ENCODE measurements at places on chromosomes 13 and 19.

DNA sequence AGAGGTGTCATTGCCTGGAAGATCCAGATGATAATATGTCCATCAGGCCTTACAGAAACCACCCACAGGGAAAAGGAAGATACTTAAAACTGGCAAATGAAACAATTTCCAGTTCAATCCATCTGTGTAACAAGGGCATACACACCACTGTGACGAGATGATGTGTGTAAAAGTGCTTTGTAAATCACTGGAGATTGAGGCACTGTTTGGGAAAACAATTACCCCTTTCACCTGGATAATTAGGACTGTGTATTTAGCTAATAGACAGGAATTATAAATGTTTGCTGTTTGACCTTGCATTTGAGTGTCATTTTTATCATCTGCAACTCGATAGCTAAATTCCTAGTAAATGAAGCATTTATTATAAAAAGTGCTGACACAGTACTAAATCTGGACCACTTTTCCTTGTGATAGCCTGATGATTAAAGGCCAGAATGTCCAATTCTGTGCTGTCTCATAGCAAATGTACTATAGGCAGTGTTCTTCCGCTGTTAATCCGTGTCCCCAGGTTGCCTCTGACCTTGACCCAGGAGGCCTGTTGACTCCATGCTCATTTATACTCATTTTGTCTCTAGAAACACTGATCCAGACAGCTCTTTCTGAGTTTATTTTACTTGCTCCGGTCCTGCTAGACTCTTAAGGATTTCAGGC is 105.8 kb downstream of the LACC1 start:
- no peak for DNase-seq

DNA sequence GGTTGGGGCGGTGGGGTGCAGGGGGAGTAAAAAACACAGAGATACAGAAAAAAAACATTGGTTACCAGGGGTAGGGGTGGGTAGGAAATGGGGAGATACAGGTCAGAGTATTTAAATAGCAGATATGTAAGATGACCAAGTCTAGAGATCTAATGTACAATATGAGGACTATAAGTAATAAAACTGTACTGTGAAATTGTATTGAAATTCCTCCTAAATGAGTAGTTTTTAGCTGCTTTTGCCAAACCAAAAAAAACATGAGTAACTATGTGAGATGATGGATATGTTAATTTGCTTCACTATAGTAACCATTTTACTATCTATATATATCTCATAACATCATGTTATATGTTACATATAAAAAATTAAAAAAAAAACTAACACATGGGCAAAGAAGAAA is 29.6 kb downstream of the VWA8 start:
- DNase-seq, result no peak

GRCh38 chr19:16136185-16136999 is 7.1 kb upstream of the HSH2D start:
- no peak for DNase-seq

- no peak for DNase-seq
Observed at GRCh38 chr19:11019824-11020223, 59.0 kb downstream of the SMARCA4 start.

DNA sequence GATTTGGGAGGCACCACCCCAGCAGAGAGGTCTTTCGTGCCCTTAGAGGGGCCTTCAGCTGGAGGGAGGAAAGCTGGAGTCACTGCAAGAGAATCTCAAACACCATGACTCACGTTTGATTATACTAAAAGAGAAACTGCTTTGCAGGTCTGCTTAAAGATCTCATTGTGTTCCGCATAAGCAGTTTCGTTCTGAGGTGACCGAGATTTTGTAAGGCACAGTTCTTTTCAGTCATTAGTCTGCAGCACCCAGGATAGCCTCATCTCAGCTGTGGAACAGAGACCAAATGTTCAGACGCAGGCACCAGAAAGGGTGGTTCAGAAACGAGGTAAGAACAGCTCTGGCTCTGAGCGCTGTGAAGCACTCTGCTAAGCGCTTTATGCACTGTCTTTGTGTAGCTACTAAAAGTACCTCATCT is 71.2 kb upstream of the GTF3A start:
- peak; percentile 29 for DNase-seq

- no peak for DNase-seq
Observed at GRCh38 chr19:52785506-52785905, 1.1 kb downstream of the ZNF600 start.

- DNase-seq, result peak; percentile 8
Observed at GRCh38 chr13:109509154-109509900, 277.1 kb downstream of the IRS2 start.

GRCh38 chr13:64471916-64472315 is 2758.2 kb downstream of the PCDH9 start:
- peak; percentile 11 for DNase-seq

DNA sequence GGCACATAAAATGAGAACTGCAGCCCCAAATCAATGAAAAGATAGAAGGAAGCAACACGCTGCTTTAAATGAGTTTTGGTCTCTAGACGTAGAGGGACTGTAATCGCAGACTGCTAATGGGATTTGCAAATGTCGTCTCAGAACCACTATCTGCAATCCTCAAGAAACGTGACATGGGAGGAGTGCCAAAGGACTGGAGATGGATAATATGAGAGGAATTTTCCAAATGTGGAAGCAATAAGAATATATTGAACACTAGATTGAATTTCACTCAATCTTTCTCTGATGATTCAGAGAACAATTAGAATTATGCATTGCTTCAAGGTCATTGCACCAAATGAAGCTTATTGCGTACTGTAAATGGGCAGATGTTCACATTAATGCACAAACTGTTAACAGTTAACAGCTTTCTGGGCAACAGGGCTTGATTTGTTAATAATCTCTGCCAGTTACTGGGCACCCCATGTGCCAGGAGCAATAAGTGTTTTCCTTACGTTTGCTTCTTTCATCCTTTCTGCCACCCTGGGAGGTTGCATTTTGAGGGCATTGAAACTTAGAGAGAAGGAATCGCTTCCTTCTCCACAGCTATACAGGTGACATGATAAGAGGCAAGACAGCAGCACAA is 62.8 kb upstream of the WASF3 start:
- DNase-seq, result no peak

DNA sequence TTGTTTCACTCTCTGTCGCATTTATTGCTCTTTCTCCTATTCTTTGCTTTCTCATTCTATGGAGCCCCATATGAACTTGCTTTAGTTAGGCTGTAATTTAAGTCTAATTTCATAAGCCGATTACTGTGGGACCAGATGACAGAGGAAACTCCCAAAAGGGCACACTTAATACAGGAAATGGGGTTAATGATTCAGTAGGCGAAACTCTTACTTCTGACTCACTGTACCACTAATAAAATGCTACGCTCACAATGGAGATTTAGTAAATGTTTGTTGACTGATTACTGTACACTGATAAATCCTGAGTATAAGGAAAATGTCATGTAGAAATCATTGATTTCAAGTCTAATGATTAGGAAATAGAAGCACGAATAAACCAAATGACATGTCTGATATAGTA is 276.4 kb downstream of the KLF5 start:
- DNase-seq, result no peak

DNA sequence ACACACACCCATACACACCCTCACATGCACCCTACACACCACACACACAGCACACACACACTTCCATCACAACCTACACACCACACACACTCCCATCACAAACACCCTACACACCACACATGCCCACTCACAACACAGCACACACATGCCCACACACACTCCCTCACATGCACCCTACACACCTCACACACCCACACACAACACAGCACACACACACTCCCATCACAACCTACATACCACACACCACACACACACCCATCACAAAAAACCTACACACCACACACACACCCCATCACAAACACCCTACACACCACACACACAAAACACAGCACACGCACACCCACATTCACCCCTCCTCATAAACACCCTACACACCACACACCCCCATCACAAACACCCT is 15.1 kb downstream of the PEPD start:
- no peak for DNase-seq

GRCh38 chr13:51229731-51230130 is 7.5 kb downstream of the FAM124A start:
- no peak for DNase-seq

DNA sequence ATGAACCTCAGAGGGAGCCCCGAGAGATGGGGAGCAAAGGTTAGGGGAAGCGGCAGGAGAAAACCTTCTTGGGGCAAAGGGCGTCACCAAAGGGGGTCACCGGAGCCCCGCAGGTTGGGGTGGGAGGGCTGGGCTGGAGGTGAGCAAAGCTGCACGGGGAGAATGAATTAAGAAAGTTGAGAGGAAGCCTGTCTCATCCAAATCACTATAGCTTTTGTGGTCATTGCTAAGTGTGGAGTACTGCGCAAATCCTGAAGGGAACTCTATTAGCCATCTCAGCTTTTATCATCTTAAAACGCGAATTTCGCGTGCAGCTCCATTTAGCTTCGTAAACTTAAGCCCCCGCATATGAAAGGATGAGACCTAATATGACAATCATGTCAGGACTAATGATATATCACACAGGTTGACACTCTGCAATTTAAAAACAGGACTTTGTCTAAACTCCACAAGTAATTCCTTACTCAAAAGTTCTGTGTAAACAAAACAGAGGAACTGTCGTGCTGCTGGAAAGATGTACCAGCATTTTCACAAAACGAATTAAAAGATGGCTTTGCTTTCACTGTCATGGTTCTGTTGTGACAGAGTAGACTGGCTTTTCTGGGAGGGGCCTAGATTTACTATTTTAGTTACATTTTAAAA is 631 bp downstream of the LACC1 start:
- DNase-seq, result no peak

DNA sequence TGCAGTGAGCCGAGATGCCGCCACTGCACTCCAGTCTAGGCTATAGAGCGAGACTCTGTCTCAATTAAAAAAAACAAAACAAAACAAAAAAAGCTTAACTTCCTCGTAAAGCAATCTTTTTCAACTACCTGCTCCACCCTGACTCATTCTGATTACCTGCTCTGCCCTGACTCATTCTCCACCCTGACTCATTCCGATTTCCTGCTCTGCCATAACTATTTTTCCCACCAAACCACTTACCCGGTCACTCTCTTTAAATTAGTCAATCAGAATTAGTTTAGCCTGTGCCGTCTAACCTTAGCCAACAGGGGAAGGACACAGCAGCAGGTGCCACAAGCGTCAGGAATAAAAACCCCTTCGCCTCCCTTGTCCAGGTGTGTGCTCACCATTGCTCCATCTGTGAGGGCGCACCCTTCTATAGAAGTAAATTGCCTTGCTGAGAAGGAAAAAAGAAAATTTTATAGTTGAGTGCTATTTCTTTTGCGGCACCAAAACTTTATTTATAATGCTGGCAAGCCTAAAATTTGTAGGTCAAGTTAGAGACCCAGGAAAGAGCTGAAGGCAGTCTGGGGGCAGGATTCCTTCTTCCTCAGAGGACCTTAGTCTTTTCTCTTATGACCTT is 1.7 kb upstream of the IFT88 start:
- no peak for DNase-seq

- no peak for DNase-seq
Observed at GRCh38 chr13:67228916-67229315, 1.2 kb downstream of the PCDH9 start.

- DNase-seq, result no peak
Observed at GRCh38 chr13:104597546-104598180, 1531.4 kb upstream of the SLC10A2 start.

GRCh38 chr19:14495672-14496028 is 277 bp downstream of the GIPC1 start:
- DNase-seq, result no peak

- no peak for DNase-seq
Observed at GRCh38 chr19:16131648-16132047, 11.8 kb upstream of the HSH2D start.

DNA sequence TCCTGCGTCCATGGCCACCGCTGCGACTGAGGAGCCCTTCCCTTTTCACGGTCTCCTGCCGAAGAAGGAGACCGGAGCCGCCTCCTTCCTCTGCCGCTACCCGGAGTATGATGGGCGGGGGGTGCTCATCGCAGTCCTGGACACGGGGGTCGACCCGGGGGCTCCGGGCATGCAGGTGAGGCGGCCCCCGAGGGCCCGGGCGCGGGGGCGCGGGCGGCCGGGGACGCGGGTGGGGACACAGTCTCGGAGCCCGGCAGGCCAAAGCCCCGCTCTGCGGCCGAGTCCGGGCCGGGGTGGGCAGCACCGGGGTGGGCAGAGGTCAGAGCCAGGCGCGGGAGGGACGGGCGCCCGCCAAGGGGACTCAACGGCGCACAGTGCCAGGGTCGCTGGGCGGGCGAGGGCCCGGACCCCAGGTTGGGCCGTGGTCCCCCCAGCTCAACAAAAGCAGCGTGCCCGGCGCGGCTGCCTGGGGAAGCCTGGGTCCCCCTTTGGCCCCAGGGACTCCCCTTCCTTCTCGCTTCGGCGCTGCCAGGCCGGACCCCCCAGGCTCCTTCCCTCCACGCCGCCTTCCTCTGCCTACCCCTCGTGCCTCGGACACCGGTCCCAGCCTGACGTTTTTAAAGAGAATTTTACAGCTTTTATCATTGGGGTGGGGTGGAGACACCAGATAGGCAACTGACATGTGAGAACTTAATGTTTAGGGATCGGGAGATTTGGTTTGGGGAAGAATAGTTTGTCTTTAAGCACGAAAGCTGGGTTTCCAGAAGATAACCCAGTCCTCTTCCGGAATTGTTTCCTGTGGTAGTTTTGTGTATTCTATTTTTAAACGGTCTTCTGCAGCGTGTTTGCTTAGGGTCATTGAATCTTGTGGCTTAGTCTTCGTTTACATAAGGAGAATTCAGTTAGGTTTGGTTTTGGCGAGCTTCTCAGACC is 509 bp downstream of the TPP2 start:
- DNase-seq, result no peak

GRCh38 chr13:99312493-99312883 is 5.3 kb upstream of the GPR183 start:
- DNase-seq, result no peak

DNA sequence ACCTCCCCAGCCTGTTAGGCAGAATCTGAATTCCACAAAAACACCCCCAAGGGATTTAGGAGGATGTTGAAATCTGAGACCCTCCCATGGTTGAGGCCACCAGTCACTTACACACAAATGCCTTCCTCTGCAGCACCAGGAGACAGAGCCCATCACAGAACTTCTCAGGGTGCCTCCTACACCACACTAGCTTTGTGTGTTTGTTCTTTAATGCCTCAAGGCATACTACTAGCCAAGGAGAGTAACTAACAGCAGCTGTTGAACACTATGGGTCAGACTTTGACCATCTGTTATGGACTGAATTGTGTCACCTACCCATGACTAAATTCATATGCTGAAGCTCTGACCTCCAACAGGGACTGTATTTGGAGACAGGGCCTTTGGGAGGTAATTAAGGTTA is 9.5 kb upstream of the MED26 start:
- DNase-seq, result no peak

GRCh38 chr19:34512254-34512822 is 30.8 kb downstream of the WTIP start:
- no peak for DNase-seq

DNA sequence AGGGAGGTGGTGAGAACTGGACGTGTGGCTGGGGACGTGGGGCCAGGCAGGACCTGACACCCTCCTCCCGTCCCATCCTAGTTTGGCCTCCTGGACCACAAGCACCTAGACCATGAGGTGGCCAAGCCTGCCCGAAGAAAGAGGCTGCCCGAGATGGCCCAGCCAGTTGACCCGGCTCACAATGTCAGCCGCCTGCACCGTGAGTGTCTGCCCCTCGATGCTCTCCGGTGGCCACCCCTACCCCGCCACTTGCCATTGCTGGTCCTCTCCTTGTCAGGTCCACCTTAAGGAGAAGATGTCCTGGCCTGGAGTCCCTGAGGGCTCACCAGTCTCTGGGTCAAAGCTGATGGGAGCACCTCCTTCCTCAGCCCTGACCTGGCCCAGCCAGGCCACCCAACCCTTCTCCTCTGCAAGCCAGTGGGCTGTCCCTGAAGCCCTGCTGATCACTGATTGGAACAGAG is 2.2 kb downstream of the ANGPTL4 start:
- no peak for DNase-seq
